Transverse colon (tissue), 4 donors: ENCODE measurements at places on chromosomes 11 and 22.

GRCh38 chr22:30044369-30044768, 35.9 kb upstream of the HORMAD2 start:
- peak; percentile 68 for DNase-seq

DNA sequence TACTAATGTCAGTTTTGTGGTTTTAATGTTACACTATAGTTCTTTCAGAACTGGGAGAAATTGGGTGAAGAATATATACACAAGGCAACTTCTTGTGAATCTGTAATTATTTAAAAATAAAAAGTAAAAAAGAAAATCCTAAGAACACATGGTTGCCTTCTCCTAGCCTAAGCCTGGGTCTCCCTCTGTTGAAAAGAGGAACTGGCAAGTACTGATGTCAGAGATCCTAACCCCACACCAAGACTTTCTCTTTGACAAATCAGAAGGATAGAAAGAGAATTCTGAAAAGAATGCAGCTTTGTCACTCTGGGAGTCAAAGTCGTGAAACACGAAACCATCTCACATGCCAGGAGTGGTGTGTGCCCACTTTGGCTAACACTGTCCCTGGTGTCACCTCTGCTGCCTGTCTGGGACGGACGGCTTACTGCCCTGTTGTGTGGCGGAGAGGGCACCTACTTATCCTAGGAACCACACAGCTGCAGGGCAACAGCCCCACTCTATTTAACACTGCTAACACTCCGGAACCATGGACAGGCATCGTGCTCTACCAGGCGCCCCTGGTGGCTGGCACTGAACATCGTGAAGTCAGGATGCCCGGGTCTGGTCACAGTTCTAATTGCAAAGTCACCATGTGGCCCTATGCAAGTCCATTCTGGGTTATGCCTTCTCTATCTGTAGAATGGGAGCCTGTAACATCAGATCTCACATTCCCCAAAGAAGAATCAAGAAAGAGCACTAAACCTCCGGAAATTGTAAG, 108.7 kb upstream of the CD82 start:
- no peak for DNase-seq

DNA sequence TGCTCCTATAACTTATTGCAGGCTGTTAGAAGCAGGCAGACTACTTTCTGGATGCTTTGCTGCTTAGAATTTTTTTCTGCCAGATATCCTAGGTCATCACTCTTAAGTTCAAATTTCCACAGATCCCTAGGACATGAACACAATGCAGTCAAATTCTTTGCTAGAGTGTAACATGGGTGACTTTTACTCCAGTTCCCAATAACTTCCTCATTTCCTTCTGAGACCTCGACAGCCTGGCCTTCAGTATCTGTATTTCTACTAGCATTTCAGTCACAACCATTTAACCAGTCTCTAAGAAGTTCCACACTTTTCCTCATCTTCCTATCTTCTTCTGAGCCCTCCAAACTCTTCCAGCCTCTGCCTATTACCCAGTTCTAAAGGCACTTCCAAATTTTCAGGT, 60.4 kb upstream of the ZBED5 start:
- DNase-seq: no peak

GRCh38 chr11:37078521-37078920, 480.5 kb upstream of the RAG2 start:
- no peak for DNase-seq

DNA sequence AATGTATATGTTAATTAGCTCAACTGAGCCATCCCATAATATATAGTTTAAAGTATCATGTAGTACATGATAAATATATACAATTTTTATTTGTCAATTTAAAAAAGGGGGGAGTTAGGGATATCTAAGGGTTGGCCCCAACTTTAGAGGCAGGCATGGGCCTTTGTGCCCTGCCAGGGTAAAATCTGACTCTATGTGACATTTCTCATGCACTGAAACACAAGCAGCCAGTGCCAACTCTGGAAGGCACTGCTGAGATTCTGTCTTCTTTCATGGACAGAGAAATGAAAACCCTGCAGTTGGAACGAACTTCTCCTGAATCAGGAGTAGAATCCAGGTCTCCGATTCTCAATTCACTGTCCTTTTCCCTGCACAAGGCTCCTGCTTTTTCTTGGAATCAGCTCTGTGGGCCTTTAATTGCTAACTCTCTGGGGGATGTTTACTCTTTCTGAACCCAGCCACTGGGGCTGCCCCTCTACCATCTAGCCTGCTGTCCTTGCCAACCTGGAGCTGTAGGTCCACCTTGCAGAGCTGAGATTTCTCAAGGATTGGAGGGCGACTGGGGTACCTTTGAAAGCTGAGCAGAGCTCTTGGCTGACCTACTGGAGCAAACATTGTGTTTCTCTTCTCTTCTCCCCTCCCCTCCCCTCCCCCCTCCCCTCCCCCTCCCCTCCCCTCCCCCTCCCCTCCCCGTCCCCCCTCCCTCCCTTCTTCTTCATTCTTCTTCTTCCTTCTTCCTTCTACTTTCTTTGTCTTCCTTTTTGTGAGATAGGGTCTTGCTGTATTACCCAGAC, 26.7 kb downstream of the SLC5A1 start:
- no peak for DNase-seq

DNA sequence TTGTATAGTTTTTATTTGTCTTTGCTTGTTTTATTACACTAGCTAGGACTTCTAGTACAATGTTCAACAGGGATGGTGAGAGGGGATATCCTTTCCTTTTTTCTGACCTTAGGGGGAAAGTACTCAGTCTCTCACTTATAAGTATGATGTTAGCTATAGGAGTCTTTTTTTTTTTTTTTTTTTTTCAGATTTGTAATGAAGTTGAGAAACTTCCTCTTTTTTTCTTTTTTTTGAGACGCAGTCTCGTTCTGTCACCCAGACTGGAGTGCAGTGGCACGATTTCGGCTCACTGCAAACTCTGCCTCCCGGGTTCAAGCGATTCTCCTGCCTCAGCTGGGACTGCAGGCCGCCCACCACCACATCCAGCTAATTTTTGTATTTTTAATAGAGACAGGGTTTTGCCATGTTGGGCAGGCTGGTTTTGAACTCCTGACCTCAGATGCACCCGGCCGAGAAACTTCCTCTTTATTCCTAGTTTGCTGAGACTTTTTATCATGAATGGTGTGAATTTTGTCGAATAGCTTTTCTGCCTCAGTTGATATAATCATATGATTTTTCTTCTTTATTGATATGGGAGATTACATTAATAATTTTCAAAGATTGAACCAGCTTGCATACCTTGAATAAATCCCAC, 10.9 kb downstream of the TRIM22 start:
- DNase-seq: no peak

DNA sequence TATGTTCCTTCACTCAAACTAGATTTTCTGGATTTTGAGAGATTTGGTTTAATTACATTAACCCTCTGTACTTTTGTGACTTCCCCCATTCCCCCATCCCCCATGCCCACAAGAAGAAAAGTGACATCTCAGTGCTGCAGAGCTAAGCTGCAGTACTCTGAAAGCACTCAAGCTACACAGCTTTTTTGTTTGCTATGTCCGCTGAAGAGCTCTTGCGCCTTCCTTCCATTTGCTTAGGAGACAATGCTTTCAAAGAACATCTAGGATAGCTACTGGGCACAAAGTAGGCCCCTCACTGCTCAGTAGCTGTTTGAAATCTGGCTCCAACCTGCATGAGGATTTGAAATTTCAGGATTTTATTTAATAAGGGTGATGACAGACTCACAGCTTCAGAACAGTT, 69.7 kb downstream of the SLC17A6 start:
- DNase-seq: no peak

- DNase-seq: no peak
Measured at GRCh38 chr11:109249597-109249996, 172.4 kb upstream of the C11orf87 start.

DNA sequence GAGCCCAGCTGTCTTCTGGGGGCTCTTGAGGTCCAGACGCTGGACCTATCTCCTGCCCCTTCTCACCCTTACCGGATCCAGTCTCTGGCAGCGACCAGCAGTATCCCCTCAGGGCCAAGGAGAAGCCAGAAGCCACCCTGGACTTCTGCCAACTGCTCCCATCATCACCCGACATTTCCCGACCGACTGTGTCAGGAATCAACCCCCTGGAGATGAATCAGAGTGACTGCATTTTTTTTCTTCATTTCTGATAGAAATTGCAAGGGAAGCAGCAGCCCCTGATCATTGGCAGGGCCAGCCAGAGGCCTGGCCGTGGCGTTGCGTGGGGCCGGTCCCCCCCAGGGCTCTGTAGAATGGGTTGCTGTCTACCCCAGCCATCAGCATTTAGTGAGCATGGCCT, 5.2 kb upstream of the LIF start:
- no peak for DNase-seq

GRCh38 chr11:26188554-26188953, 143.4 kb upstream of the ANO3 start:
- no peak for DNase-seq

- peak; percentile 35 for DNase-seq
Measured at GRCh38 chr22:37225481-37225880, 13.2 kb upstream of the SSTR3 start.

DNA sequence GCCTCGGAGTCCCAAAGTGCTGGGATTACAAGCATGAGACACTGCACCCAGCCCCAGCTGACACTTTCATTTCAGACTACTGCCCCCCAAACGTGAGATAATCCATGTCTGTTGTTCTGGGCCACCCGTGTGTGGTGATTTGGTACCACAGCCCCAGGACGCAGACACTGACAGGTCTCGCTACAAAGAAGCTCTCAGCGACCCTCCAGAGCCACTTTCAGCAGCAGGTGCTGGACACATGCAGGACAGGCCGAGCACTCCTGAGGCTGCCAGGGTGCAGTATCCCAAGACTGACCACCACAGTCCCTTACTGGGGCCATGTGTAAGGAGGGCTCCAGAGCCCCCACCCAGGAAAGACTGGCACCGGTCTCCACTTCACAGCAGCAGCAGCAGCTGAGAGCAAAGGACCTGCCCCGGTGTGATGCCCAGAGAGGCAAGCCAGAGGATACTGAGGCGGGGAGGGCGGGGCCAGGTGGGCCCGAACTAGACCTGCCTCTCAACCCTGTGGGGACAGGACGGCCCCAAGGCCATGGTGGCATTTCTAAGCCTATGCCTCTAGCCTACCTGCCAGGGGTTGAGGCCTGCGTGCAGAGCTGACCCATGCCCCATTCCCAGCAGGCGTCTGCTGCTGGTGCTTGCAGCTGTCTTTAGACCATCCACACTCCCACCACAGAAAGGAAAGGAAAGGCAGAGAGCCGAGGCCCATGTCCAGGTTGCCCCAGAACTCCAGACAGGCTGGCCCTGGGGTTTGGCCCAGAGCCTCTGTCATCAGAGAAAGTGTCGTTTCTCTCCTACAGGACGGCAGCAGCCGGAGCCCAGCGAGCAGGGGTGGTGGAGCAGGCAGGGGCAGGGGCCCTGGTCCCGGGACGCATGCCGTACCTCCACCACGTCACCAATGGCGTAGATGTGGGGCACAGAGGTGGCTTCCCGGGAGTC, 28.0 kb upstream of the GNB1L start:
- DNase-seq: no peak

DNA sequence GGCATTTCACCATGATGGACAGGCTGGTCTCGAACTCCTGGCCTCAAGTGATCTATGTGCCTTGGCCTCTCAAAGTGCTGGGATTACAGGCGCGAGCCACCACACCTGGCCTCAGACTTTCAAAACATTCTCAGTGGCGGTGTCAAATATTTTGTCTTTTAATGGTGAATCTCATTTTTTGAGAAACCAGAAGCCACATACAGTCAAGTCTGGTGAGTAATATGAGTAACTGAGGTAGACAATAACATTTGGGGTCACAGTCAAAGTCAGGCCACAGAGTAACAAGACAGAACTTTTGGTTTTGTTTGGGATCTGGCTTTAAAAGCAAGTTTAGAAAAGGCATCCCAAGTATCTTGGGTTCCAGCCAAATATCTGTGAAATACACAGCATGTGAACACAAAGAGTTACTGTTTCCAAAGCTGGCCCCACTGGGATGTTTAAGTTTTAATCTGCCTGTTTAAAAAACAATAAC, 5.6 kb upstream of the TMA7B start:
- DNase-seq: no peak
